Stimulated activated CD8-positive, alpha-beta memory T cell treated with anti-CD3 and anti-CD28 coated beads, Interleukin-7, amount 100 ng/mL, for 4 hours (primary cell): ENCODE measurements at places on chromosomes 11 and 22.

DNA sequence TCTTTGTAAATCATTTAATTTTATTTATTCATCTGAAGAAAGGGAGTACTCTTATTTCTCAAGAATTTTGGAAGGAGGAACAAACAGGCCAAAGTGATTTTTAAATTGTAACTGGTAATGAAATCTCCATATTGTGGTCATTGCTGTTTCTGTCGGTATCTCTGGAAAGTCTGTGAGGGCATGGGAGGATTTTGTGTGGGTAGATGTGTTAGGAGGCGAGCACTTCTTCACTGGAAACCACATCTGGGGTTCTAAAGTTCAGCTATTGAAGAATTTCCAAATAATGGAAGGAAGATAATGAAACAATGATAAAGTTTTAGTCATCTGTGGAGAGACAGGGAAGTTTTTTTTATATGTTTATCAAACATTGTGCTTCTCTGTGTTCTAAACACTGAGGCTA is 6.6 kb downstream of the TRIM34 start:
- DNase-seq, result no peak

GRCh38 chr11:12674571-12674935 is 332 bp downstream of the TEAD1 start:
- DNase-seq, result no peak

DNA sequence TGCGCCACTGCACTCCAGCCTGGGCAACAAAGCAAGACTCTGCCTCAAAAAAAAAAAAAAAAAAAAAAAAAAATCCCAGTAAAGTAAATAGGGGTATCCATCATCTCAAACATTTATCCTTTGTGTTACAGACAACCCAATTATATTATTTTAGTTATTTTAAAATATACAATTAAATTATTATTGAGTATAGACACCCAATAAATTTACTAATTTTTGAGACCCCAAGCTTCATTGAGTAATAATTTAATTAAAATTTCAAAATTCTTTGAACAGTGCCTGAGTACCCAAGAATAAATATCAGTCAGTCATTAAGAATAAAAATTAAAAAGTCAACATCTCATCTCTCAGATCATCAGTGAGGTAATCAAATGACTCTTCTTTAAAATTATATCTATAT is at the start of gene OR52N4:
Gene OR52N4, plus strand, starts transcription at position 301 of the 400 bp plus-strand sequence. CDS start 498 bp downstream, outside the sequence.
- no peak for DNase-seq

- DNase-seq, result no peak
Measured at GRCh38 chr11:111512296-111513239, at the start of gene BTG4. BTG4 (minus strand) TSS chr11:111512386; CDS start chr11:111498776, 13,610 bp downstream.

DNA sequence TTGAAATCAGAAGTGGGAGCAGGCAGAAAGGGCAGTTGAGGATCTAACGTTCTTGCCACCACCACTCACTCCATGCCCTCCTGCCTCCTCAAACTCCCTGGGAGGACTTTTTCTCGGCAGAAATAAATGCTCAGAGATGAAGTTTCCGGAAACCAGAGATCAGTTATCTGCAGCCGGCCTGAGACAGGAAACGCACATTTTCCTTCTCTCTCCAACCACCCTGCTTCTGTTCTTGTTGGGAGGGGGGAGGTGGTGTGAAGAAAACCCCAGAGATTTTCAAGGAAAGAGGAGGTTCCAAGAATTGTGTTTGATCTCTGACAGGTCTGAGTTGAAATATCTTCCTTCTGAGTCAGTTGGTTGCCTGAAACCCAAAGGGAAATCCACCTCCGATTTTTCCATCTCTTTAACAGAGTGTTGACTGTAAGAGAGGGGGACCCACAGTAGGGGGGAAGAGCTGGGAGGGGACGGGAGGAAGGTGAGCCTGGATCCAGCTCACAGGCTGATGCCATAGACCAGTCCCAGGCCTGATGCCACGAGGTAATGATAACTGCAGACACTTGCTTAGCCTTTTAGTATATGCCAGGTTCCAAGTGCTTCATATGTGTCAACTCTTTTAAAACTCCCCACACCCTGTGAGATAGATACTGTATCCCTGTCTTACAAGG is 100.8 kb downstream of the TRAF6 start:
- DNase-seq, result no peak

GRCh38 chr22:48090332-48090672 is 1327.9 kb downstream of the TBC1D22A start:
- no peak for DNase-seq

- DNase-seq, result no peak
Measured at GRCh38 chr11:22785251-22785650, 44.4 kb downstream of the SVIP start.

DNA sequence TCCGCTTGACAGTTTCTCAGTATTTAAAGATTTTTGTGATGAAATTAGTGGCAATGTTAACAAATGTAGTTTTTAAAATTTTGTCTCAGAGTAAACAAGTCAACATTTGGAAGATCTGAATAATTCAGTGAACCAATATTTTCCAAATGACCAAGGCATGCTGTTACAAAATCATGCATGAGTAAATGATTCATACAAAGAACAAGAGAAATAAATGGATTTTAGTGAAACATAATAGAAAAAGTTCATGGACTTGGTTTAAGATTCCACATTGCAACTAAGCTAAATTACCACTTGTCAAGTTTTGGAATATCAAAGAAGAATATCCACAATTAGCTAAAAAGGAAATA is 125.7 kb upstream of the SNX19 start:
- DNase-seq, result no peak

DNA sequence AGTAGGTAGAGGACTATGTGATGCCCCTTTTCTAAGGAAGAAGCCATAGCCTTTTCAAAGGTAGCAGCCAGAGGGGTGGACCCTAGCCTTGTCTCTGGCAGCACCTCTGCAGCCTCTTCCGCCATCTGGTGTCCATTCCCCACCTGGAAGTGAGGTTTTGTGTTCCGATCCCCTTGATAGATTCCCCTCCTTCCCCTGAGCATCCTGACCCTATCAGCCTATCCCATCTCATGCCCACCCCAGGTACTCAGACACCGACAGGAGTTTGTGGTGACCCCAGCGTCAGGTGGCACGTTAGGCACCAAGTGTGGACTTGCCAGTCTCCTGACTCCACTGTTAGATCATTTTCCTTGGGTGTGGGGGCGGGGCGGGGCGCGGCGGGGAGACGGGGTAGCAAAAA is 398 bp upstream of the FAM89B start:
- DNase-seq, result no peak

GRCh38 chr11:33737362-33737821 is 1.2 kb upstream of the CD59 start:
- no peak for DNase-seq

GRCh38 chr11:111748035-111748804 is 18.0 kb downstream of the PPP2R1B start:
- DNase-seq, result no peak

GRCh38 chr11:121590772-121591404 is 138.1 kb upstream of the SORL1-AS1 start:
- DNase-seq, result no peak

- no peak for DNase-seq
Measured at GRCh38 chr22:36564422-36565158, 35.6 kb upstream of the EIF3D start.

DNA sequence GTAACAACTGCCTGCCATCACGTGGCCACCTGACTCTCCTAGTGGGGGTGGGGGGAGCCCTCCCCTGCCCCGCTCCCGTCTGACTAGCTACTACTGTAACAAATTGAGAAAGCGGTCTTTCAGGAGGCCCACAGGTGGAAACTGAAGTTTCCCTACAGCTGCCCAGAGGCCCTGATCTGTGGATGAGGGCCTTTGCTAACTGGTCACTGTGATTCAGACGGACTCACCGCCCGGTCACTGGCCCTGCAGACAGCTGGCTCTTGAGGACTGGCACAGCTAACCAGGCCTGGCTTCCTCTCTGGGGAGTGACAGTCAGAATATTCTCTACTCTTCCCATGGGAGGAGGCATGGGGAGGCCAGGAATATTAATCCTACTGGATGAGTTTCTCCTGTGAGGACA is 116.8 kb downstream of the ARHGAP8 start:
- no peak for DNase-seq

- DNase-seq, result no peak
Measured at GRCh38 chr11:35734669-35735410, 72.3 kb downstream of the TRIM44 start.

- DNase-seq, result no peak
Measured at GRCh38 chr11:30653606-30654005, 67.5 kb upstream of the MPPED2 start.

DNA sequence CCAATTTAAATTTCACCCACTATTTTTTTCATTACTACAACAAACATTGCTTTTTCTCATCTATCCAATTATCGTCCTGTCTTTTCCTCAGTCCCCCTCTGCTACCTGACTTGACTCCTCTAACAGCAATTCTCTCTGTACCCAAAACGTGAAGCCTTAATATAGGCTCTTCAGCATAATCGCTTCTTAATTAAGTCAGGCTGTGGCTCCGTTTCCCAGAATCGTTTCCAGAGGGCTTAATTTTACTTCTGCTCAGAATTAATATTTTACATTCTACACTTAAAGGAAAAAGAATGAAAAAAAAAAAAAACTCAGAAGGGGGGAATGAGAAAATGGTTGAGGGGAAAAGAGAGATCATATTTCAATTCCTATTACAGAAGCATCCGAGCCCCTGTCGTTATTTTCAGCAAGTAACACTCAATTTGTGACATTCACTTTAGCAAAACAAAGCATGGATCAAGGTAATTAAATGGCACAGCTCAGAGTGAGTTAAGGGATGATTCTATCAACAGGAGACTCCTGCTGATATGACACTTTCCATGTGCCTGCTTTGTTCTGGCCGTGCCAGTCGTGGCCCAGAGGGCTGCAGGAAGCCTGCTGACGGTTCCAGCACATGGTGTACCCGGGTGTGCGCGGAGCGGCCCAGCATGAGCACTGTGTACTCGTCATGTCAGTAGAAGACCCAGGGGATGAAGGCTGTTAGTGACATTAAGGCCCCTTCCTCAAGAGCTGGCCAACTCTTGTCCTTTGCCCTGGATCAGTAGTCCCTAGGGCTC is 272.5 kb downstream of the NTM start:
- no peak for DNase-seq

GRCh38 chr11:45993531-45994001 is 71.1 kb downstream of the LARGE2 start:
- no peak for DNase-seq

- no peak for DNase-seq
Measured at GRCh38 chr11:66857927-66858185, 992 bp downstream of the LRFN4 start.

GRCh38 chr22:30923168-30923900 is 45.2 kb downstream of the MORC2 start:
- no peak for DNase-seq

DNA sequence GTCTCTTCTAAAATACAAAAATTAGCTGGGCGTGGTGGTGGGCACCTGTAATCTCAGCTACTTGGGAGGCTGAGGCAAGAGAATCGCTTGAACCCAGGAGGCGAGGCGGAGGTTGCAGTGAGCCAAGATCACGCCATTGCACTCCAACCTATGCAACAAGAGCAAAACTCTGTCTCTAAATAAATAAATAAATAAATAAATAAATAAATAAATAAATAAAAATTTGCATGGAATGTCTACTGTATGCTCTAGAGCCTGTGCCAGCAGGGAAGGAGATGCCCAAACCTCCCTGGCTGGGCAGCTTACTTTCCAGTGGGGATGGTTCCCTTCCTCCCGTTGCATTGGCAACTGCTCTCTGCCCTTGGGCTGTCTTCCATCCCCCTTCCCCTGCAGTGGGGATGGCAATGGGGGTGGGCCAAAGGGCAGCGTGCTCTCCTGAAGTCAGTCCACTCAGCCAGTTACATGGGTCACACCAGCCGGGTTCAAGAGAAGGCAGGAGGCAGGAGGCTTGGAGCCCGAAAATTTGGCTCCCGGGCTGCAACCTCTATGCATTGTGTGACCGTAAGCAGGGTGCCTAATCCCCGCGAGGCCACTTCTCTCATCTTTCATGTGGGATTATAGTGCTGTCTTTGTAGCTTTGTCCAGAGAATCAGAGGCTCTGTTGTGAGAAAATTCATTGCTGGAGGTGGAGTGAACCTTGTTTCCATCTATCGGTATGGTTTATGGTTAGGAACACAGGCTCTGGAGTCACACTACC is 1.4 kb upstream of the LRRC10B start:
- no peak for DNase-seq

- no peak for DNase-seq
Measured at GRCh38 chr11:11265994-11266606, 87.0 kb downstream of the CSNK2A3 start.
